ENCODE measurements at places on chromosomes 2 and 18.

GRCh38 chr2:234548695-234549420 is 52.0 kb upstream of the ARL4C start:
- DNase-seq = peak; percentile 44

DNA sequence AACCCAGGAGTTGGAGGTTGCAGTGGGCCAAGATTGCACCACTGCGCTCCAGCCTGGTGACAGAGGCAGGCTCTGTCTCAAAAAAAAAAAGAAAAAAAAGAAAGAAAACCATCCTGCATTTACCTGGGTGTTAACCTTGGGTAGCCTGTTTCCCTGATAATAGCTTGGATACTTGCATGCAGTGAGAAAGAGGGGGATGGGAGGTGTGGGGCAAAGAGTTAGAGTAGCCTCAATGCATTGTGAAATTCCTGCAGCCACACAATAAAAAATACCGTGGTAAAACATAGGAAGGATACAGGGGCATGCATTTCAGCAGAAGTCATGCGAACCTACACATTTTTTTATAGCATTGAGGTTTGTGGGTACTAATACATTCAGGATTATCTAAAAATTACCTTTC is 76.6 kb upstream of the ZNF516 start:
- DNase-seq = no peak

- no peak for DNase-seq
These were observed 230.8 kb downstream of the CELF4 start for GRCh38 chr18:37334631-37335408.

GRCh38 chr2:65159906-65160305 is 30.0 kb upstream of the RAB1A start:
- no peak for DNase-seq

- no peak for DNase-seq
These were observed 223.3 kb downstream of the METTL4 start for GRCh38 chr18:2348003-2348402.

GRCh38 chr2:168174756-168175155 is 72.6 kb downstream of the STK39 start:
- no peak for DNase-seq

DNA sequence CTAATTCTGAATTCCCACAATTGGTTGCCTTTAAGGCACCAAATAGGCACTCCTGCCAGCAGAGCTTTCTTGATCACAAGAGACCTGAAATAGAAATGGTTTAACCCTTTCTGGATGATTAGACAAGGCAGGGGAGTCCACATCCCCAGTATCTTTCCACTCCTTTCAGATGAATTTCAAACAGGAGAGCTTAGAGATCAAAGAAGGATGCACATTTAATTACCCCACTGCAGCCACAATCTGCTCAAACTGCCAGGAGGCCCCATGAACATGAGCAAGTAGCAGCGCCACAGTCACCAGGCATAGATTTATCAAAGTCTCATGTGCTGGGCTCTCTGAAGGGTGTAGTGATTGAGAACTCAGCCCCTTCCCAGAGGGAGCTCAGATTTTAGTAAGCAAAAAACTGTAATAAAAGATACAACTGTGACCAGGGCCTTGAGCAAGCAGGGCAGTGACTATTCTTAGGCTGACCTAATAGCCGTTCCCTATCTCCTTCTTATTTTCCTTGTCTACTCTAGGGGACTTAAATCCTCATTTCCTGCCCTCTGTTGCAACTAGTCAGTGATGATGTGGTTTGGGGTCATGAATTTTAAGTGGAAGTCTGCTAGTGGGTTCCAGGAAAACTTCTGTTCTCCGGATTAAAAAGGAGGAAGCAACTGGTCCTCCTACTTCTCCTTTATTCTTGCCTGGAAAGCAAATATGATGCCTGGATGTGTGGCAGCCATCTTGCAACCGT is 53.7 kb downstream of the SLC4A3 start:
- no peak for DNase-seq
